ENCODE measurements at places on chromosomes 6 and 20.

DNA sequence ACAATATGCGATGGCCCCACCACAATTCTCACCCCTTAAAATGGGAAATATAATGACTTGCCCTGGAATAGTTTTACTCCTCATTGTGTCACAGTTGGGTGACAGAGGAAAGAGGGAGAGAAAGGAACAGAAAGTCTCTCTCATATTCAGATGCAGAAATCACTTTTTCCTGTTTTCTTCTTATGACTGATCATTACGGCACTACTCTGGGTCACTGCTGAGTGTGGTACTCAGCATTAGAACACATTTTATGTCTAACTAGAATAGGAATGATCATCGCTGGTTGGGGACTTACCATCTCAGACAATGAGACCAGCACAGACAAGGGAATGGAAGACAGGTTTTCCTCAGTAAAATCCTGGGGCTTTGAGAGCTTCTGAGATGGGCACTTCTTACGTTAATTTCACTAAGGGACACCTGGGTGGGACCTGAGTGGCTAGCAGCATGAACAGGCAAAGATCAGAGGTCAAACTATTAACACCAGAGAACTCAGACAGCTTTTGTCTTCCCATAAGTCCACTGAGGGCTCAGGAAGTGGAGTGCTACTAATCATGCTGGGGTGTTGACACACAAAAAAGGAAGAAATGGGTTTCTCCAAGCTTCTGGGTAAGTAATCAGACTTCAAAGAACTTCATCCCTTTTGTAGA lies 54.9 kb upstream of the ARHGAP18 start:
- peaks cover 34% of the 10 kb centered on the region for H3K27me3 ChIP-seq
- no peak overlapping the region for H3K27ac ChIP-seq
- no peak overlapping the region for H3K4me3 ChIP-seq
- H3K36me3 ChIP-seq, result peaks cover 4% of the 10 kb centered on the region

GRCh38 chr6:56241124-56241802 lies 6.1 kb downstream of the COL21A1 start:
- no peaks in the 10 kb centered on the region for H3K27me3 ChIP-seq
- H3K27ac ChIP-seq, result no peak overlapping the region
- H3K4me1 ChIP-seq, result no peaks in the 10 kb centered on the region
- no peaks in the 10 kb centered on the region for H3K36me3 ChIP-seq

DNA sequence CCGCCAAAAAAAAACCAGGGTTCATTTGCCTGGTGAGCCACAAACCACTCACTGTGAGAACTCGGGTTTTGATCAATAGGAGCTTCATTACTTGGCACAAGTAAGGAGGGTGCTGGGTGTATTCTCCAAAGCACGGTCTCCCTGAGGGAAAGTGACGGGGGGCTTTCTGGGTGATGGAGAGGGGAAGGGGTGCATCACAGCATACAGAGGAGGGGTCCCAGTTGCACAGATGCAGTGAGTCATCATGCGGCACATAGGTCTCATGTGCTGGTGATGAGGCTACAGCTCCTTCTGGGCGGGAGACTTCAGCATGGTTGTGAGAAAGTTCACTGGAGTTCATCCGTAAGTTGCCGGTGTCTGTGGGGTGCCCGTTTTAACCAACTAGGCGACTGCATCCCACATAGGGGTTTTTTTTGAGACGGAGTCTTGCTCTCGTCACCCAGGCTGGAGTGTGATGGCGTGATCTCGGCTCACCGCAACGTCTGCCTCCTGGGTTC lies 36.2 kb downstream of the SUN5 start:
- peak; percentile 69 for DNase-seq
- H3K4me3 ChIP-seq, result peak overlapping the region; percentile 72
- no peak overlapping the region for H3K27ac ChIP-seq
- H3K27me3 ChIP-seq, result no peaks in the 10 kb centered on the region

DNA sequence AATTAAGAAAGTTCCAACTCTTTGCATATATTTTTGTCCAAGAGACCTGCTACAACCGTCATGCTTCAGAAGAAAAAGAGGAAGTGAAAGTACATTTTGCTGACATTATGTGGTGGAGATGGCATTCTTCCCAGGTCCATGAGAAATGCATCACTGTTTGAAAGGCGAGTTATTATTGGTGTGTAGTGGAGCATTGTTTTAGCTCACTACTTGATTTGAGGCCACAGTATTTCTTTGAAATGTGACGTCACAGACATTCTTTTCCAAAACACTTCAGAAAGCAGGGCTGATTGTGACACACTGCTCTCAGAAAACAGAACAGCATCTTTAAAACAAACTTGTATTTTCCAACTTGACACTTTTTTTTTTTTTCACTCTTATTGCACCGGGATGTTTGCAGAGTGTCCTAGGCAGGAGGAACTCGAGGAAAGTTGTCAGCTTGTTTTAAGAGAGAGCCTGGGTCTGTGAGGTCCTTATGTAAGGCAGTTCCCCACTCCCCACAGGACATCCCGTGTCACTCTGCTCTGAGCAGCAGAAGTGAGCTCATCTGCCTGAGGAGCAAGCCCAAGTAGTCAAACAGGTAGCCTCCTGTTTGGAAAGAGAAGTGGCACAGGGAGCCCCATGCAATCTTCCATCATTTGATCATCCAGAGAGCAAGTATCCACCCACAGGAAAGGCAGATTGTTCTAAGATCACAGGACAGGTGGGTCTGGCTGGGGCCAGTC lies 1.1 kb downstream of the SPTLC3 start:
- H3K4me1 ChIP-seq, result peaks cover 10% of the 10 kb centered on the region
- DNase-seq, result no peak
- H3K36me3 ChIP-seq, result no peaks in the 10 kb centered on the region
- peak overlapping the region; percentile 81 for H3K4me3 ChIP-seq

- peaks cover 7% of the 10 kb centered on the region for H3K27me3 ChIP-seq
- no peak for DNase-seq
- no peak overlapping the region for H3K27ac ChIP-seq
Measured at GRCh38 chr6:19999319-20000191, 162.4 kb downstream of the ID4 start.
